Prostate gland (tissue), 2 donors: ENCODE measurements at places on chromosomes 11 and 22.

- DNase-seq: no peak
These were observed 637.5 kb upstream of the FAT3 start for GRCh38 chr11:91587131-91587530.

DNA sequence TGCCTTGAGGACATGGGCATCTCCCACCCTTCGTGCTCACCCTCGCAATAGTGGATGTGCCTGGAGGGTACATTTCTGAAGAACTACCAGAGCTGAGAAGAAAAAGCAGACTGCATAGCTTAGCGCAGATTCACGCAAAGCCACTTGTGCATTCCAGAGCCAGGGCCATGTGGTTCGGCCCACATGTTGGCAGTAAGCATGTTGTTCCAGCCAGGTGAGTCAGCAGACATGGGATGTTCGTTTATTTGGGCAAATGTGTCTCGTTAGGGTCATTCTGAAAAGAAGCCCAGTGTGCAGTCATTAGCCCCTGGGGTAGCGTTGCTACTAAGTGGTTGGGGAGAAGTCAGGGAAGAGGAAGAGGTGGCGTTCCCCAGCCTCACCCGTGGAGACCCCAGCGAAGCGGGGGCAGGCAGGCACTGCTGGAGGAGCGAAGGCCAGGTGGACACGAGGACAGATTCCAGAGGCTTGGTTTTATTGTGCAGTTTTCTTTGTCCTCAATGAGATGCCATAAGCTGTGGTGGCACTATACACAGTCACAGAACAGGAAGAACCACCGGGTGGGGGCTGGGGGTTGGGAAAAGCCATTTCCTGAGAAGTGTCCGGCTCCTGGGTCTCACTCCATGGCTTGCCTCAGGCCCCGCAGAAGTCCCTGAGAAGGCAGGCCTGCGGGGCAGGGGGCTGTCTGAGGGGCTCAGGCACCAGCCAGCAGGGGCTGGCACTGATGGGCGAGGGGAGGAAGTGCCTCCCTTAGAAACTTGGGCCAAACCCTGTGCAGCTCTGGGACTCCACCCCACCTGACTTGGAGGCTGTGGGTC is 5.0 kb downstream of the THY1 start:
- no peak for DNase-seq

GRCh38 chr11:61967924-61968757 is 707 bp upstream of the FTH1 start:
- no peak for DNase-seq

DNA sequence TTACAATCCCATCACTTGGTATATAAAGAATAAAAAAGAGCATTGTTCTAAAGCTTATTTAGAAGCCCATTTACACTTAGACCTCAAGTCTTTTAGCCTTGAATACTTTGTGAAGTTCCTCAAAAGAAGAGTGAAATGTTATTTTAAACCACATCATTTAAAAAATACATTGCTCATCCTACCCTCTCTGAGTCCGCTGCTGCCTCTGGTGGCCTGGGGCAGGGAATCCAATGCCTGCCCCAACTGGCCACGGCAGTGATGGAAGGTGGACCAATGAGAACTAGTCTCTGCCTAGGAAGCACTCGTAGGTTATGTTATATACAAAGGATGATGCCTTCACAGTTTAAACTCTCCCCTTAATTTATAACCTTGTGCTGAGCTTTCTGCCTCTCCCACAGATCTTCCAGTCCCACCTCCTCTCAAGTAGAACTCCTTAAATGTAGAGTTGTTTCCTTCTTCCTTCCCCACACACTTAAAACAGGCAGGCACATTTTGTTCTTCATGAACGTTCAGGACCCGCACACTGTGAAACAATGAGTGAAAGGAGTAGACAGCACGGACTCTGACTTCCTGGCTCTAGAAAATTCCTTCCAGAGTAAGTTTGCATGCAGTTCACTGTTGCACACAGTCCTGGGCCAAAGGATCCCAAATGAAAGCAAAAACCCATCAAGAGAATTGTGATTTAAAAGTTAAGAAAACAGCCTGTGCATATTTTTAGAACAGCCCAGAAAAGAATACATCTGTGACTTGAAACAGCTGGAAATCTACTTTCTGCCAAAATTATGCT is 167.8 kb downstream of the RRAS2 start:
- no peak for DNase-seq

GRCh38 chr11:113568566-113568965 is 93.4 kb upstream of the DRD2 start:
- no peak for DNase-seq

DNA sequence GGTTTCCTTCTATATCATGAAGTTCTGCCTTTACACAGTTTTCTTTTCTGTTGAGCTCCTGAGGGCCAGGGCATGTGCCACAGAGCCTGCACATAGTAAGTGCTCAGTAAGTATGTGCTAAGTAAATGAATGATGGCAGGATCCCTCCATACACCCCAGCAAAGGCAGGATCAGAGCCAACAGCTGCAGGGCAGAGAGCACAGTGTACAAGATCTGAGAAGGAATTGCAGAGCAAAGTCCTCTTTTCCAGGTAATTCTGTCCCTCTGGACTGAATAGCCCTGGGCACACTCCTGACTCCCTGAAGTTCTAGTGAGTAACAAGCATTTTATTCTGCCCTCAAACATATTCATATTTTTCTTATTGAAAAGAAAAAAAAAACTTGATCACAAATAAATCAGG is 117.7 kb downstream of the GALNT18 start:
- DNase-seq: no peak

DNA sequence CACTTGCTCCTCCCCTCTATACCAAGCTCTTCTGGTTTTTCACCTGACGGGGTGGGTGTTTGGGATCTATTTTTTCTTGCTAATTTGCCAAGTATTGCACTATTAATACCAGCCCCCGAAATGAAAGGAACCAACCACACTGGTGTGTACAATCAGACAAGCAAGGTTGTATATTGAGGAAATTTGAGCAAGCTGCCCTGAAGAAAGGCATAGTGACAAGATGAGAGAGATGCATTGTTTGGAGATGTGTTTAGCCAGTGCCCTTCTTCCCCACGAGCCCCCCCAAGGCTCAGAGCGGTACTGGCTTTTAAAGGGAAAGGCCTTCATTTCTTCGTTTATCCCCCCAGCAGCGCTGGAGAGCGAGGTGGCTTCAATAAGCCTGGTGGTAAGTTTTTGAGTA is 15.2 kb upstream of the GAS2L1 start:
- DNase-seq: no peak

GRCh38 chr11:5809122-5809519 is 397 bp downstream of the OR52N2 start:
- no peak for DNase-seq

DNA sequence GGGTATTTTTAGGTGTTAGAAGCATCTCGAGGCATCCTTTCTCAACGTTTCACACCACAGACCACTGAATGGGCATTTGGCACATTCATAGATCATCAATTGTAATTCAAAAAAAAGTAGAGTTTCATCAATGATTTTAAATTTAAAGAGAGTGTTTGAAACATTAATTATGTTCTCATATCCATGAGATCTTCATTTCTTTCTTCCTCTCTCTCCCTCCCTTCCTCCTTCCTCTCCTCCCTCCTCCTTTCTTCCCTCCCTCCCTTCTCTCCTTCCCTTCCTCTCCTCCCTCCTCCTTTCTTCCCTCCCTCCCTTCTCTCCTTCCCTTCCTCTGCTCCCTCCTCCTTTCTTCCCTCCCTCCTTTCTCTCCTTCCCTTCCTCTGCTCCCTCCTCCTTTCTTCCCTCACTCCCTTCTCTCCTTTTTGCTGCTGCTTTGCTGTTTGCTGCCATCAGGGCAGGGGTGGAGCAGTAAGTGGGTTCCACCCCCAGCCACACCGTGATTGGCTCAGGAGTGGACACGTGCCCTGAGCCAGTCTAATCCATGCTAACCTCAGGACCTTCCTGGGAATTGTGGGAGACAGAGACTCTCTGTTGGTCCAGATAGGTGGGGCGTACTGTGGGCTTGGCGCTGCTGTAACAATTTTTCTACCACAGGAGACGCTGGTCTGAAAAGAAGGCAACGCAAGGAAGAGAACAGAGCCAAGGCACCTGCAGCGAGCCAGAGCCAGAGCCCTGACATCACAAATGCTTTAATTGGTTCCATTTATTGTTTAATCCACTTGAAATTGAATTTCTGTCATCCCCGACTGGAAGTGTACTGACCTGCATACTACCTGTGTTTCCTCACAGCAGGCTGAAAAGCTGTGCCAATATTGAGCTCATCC is 33.7 kb upstream of the APOBEC3A start:
- DNase-seq: peak; percentile 52

- DNase-seq: no peak
These were observed 36.3 kb upstream of the JAM3 start for GRCh38 chr11:134032501-134033091.

DNA sequence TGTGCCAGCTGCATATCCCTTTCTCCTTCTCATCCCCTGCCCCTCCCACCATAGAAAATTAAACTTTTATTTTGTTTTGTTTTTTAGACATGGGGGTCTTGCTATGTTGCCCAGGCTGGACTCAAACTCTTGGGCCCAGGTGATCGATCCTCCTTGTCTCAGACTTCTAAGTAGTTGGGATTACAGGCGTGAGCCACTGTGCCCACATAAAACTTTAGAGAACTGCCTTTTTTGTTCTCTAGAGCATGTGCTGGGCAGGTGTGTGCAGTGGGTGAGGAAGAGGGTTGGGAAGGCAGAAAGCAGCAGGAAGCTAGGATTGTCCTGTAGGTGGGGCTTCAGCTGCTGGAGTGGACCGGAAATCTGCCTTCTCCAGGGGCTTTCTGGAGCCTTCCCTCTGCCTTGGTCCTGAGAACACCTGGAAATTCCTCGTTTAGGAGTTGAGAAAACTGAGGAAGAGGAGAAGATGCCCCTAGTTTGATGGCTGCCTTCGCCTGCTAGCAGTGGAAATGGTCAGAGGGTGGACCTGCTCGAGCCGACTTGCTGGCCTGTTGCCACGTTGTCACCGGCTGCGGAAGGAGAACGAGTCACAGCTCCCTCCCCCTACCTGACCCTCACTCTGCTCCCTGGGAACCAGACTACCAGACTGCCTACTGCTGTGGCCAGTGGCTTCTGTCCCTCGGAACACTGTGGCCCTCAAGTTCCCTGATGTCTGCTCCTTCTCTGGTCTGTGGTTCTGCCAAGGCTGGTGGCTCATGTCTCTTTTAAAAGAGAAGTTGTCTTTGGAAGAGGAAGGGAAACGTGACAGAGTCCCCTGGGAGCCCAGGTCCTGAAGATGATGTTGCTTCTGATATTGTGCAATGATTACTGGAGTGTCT is 4.0 kb downstream of the ST14 start:
- no peak for DNase-seq

DNA sequence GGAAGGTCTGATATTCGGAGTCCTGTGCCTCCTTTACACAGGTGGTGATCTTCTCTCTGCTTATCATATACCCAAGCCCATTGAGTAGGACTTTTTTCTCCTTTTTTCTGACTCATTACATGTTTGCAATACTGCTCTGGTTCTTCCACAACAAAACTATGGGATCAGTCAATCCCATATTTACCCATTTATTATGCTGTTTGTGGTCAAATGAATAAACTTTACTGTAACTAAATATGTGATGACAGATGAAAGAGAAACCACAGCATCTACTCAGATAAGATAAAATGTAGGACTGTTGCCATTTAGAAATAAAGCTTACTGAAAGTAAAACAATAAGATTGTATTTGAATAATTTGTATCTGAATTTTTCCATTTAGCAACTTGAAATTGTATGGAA is 958.7 kb upstream of the FAT3 start:
- DNase-seq: no peak

DNA sequence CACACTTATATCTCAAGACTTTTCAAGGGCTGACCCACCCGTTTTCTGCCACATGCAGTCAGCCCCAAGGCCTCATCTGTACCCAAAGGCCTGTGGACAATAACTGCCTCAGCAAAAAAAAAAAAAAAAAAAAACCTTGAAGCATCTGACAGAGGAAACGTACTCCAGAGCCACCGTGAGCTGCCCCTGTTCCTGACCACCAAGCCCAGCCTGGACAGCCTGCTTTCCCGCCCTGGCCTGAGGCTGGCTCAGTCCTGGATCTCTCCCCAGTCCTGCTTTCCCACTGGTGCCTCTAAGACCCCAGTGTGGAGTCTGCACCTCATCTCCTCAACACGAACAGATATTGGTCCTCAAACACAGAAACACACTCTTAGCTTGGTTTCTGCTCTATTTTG is 66.5 kb downstream of the SLC35F2 start:
- no peak for DNase-seq

DNA sequence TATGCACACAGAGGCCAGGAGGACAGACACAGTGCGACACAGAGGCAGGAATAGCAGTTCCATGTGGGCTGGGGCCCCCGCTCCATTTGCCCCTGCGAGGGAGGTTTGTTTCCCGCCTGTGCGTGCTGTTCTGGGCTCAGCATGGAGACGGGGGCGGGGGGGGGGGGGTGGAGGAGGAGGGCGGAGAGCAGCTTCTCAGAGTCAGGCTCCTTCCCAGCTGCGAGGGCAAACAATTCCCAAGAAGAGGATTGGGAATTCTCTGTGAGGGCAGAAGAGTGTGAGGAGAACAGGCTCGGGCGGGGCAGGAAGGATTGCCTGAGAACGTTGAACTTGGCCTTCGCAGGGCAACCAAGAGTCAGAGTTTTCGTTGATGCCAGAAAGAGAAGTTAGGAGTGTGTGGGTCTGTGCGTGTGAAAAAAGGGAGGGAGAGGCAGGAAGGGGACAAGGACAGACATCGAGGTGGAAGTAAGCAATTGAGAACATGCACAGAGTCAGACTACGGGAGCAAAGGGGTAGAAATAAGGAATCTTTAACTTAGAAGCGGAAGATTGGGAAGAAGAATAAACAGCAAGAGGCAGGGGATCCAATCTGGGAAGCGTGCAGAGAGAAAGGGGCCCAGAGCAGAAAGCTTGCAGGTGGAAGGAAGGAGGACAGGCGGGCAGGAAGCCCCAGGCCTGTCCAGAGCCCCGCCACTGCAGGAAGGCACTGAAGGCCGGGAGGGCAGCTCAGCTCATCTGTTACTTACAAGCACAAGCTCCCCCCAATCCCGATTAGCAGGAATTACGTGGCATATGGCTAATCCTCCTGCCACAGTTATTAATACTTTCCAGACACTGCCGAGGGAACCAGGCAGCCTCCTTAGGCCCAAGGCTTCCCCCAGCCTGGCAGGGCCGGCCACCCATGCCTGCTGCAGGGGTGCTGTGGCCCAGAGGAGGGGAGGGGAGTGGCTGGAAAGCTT is 15.6 kb upstream of the JAM3 start:
- DNase-seq: no peak

- DNase-seq: no peak
These were observed 49.1 kb downstream of the MICAL2 start for GRCh38 chr11:12159351-12160099.

DNA sequence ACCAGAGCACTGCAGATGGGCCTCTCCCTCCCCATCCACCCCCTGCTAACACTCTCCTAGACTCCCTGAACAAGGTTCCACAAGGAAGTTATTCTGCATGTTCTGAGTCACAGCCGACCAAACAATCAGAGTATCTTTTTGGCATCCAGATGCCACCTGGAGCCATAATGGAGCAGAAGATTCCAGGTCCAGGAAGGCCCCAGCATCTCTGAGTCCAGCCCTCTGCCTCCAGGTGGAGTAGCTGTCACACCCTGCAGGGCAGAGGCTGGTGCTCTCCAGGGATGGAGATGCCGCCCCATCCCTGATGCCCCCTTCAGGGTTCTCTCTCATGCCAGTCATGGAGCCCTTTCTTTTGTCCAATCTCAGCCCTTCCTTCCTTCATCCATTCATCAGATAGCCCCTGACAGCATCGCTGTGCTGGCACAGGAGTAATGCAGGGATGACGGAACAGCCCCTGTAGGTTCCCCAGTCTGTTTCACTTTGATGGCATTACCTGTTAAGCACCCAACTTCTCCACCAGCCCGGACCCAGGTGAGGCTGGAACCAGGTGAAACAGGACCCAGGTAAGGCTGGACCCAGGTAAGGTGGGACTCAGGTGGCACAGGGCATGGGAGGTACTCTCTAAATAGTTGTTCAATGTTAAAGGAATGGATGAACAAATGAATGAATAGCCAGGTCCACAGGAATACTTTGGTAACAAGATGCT is 20.1 kb upstream of the TSKU start:
- no peak for DNase-seq
